ENCODE measurements at places on chromosomes 4 and X.

GRCh38 chr4:4480205-4480604, 61.6 kb downstream of the STX18 start:
- DNase-seq = no peak

- no peak for DNase-seq
Measured at GRCh38 chr4:71259280-71259679, 79.5 kb upstream of the SLC4A4 start.

DNA sequence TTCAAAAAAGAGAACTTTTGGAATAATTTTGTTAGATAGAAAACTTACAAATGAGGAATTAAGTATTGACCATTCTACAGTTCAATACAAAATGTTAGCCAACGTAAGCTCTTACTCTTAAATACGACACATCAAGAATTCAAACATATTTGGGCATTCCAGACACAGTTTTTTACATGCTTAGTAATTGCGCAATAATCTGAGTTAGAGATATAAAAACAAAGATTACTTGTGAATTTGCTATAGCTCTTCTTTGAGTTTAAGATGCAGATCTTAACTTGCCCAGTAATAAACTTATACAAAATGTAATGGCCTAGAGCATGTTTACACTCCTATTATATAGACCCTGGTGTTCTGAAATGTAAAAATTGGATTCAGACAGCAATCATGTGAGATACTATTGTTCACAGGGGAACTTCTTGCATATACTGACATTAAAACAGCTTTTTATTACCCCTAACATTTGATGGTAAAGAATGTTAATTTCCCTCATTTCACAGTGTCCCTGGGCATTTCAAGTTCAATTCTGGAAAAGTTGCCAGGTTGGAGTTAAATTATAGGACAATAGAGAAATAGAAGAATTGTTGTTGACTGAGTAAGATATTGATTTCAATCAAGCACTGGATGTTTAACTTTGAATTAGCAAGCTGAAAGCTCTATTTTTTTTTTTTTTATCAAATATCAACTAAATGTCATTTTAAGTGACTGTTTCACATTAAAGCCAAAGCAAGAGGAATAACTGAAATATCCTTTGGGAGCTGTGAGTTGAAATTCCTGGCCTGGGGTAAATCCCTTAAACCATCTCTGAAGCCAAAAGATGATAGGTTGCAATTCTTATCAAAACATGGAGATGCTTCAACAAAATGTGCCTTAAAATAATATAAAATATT, 910 bp downstream of the HPGDS start:
- no peak for DNase-seq

DNA sequence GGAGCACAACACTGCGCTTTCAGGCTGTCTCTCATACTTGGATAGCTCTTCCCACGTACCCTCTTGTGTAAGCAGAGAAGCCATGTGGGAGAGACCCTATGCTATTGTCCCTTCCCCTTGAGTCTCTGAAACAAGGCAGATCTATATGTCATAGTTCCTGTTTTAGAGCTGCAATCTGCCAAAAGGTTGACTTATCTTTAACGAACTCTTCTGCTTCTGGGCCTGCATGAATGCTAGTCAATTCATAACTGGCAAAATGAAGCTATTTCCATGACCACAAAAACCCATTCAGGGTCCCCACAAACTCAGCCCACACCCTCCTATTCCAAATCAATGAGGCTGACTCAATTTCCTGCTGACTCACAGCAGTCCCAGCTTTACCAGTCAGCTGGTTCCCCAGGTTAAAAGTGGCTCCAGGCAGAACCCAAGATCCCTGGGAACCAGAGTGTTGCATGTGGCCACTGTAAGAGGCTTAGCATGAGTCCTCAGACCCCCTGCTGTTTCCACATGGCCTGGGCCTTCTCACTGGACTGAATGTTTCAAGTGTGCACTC, 25.3 kb upstream of the SOD3 start:
- DNase-seq = no peak

GRCh38 chrX:9953396-9953795, 13.8 kb upstream of the CLDN34 start:
- no peak for DNase-seq
